ENCODE measurements at places on chromosomes 2 and 18.

DNA sequence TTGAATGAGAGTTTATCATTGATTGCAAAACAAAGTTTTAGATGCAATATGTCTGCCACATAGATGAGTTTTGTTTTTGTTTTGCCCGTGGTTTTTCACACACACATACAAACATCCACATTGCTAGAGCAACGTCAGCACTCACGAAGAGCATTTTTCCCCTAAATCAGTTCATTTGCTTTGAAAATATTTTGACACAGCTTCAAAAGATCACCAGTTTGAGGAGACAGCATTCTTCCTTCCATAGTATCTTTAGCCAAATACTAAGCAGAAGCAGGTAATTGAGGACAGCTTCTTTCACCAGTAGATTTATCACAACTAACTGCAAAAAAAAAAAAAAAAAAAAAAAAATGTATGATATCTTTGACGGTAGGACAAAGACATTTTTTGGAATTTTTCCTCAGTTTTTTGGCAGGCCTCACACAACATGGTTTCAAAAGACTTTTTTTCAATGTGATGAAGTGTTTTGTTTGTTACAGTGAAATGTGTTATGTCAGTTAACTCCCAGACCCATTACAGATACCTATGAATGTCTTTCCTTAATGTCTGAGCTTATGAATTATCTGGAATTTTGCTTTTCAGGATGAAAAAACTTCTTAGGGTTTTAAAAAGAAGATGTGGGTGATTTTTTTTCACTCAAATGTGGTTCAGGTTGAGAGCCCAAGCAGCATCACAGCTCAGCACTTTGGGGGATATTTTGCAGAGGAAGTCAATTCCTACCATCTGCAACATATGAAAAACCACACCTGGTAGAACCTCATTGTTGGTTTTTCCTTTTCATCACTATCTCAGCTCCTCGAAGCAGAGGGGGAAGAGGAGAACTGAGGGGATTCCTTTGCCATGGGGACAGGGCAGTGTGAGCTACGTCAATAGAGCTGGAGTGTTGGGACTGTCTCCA is 31.6 kb downstream of the AOX1 start:
- DNase-seq = no peak

DNA sequence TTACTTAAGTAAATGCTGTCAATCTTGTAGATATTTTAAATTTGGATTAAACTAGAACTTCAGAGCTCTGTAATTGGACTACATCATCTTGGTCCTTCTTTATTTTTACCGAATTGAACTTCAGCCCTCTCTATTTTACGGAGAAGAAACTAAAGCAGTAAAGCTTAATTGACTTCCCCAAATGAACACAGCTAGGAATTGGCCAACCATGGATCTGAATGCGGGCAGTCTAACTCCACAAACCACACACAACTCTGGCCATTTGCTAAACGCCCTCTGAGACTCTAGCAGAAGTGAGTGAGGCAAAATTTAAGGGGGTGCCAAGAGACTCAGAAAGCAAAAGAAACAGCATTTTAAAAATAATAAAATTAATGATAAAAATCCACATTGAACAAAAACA is 86.3 kb upstream of the KCTD1 start:
- no peak for DNase-seq

GRCh38 chr2:9423922-9424272 is 443 bp downstream of the CPSF3 start:
- no peak for DNase-seq

- DNase-seq = no peak
Observed at GRCh38 chr2:866887-867286, 83.8 kb upstream of the SNTG2 start.

- no peak for DNase-seq
Observed at GRCh38 chr2:198710562-198710961, 747.2 kb downstream of the SATB2 start.

GRCh38 chr2:159208438-159208837 is 78.1 kb downstream of the WDSUB1 start:
- DNase-seq = no peak

DNA sequence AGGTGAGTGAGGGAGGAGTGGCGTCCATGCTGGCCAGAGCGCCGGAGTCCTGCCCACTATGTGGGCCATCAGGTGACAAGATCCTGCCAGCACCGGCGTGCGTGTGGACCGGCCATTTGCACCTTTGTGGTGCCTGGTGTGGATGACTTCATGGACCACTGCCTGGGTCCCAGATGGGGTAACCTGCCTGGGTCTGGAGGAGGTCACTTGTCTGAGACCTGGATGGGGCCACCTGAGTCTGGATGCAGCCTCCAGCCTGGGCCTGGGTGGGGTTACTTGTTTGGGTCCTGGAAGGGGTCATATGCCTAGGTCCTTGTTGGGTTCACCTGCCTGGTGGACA is 299.6 kb downstream of the NDUFA10 start:
- no peak for DNase-seq

DNA sequence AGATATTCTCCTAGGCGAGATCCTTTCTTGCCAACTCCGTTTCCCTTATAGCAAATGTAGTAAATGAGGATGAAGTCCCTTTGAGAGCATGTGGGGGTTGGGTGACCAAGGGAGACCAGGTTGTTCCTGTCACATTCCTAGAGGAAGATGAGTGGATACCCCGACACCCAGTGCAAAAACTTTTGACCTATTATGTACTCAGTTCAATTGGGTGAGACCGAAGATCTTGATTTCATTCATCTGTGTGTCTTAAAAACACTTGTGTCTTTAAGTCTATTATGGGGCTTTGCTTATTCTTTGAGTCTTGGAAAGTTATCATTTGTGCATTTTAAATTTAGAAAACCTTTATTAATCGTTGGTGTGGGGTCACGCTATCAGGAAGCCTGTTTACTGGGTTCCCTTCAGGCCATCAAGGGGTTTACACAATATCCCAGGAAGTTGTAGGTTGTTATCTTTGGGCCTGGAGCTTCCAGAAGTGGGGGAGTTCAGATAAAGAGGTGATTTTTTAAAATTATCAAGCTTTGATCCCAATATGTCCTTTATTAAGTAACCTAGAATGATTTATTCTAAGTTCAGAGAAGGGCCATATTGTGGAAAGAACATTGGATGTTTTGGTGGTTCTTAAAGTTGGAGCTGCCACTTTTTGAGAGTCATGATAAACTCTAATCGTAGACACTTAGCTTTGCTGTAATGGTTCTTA is 2.8 kb downstream of the RHOB start:
- no peak for DNase-seq

GRCh38 chr18:58584200-58585127 is 44.4 kb downstream of the ALPK2 start:
- DNase-seq = no peak

- no peak for DNase-seq
Observed at GRCh38 chr2:119407430-119408220, 24.0 kb upstream of the TMEM37 start.

- peak; percentile 38 for DNase-seq
Observed at GRCh38 chr18:3874581-3874980, 424.6 kb downstream of the TGIF1 start.

GRCh38 chr2:65934992-65935629 is 499.8 kb upstream of the MEIS1 start:
- DNase-seq = no peak

GRCh38 chr18:306608-307255 is 38.9 kb upstream of the THOC1 start:
- DNase-seq = no peak

- DNase-seq = no peak
Observed at GRCh38 chr2:86069091-86069685, 36.5 kb downstream of the POLR1A start.

DNA sequence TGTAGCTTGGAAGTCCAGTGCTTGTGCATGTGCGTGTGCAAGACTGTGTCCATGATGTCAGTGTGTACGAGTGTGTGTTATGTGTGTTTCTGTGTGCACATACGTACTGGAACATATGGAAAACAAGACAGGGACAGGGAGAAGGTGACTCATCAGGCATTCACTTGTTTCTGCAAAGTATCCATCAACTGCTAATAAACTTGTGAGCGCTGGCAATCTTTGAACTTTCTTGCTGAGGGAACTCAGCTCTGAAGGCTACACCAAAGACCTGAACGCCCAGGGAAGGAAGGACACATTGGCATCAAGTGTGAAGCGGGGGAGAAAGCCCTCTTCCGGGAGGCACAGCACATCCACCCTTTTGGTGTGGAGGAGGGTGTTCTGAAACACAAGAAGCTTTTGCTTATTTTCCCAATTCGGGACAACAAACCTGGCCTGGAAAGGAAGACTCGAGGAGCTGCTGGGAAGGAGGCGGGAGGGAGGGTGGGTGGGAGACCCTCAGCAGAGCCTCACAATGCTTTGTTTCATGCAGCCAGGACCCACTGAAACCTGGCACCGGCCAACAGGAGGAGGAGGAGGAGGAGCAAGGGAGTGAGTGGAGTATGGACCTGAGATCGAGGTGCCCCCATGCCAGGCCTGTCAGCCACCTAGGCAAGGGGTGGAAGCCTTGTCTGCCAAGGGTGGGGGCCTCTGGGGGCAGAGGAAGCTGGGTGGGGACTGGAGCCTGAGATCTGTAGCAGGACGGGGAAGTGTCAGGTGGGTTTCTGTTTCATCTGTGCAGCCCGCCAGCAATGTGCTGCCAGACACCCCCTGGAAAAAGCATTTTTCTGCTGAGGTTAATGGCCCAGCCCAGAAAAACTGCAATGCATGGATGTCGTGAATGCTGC is 26.8 kb downstream of the SMAD7 start:
- no peak for DNase-seq

DNA sequence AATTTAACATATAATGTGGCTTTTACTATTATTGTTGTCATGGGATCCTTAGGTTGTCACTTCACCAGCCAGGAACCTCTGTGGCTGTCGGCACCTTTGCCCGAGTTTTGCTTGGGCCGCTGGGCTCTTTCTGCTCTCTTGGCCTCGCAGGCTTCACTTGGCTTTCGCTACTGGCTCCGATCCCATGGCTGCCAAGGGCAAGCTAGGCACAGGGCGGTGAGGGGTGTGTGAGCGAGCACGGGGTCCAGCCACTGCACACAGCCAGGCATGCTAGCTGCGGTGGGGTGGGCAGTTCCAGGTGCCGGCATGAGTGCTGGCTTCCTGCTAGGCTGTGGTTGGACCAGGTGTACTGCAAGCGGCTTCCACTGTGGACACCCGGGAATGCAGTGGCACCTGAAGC is 23.4 kb upstream of the RAPGEF4 start:
- DNase-seq = no peak

DNA sequence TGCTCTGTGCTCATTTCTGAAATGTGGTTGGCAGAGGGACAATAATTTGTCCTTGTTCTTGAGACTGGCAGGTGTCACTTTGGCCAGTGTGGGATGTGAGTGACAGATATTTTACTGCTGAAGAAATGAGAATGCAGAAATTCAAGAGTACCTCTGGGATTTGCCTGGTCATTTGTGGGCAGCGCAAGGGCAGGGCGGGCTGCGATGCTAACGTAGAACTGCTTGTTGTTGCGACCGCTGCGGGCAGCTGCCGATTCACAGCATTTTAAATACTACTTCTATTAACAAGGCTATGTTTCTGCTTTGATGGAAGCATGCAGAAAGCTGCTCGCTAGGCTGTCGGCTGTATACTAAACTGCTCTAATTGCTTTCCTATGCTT is 268.6 kb downstream of the FIGN start:
- DNase-seq = no peak

DNA sequence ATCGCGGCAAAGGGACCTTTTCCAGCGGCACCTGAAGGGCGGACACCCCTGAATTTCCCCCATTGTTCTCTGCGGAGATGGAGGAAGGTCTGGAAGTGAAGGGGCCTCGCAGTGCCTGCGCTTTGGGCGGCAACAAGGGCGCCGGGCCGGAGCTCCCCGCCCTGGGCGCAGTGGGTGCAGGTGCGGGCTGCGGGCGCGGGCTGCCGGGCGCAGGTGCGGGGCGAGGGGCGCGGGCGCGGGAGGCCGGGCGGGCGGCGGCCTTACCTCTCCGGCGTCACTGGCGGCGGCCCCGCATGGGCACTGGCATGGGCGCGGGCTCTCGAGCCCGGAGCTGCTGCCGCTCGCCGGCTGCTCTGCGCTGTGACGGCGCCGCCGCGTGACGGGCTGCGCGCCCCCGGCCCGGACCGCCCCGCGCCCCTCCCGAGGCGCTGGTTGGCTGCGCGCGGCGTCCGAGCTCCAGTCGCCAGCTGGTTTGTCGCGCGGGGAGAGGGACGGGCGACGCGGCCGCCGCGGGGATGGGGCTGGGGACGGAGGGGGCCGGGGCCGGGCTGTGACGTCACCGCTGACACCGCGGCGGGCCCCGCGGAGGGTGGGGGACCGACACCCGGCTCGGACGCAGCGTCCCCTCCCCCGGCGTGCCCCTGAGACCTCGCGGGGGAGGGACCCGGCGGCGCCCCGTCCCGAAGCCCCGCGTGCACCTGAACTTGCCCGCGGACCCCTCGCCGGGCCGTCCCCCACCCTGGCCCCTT is at the start of gene KIF1A:
TSS of gene KIF1A (minus strand) at position 362 of the 749 bp plus-strand sequence. CDS start 22,467 bp downstream, outside the sequence.
- DNase-seq = peak; percentile 36

GRCh38 chr18:31710826-31711225 is 26.4 kb upstream of the B4GALT6 start:
- DNase-seq = no peak

DNA sequence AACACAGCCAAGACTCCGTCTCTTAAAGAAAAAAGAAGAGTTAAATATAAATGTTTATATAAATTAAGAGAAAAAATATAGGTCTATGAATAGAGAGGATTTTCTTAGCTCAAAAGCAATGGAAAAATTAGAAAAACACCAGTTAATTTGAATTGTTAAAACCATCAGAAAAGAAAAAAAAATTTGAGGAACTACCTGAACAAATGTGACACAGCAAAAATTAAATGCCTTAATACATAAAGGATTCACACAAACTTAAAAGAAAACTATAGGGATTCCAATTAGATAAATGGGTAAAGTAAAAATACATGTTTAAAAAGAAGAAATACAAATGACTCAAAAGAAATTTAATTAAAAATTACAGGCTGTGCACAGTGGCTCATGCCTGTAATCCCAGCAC is 147.9 kb upstream of the DNMT3A start:
- DNase-seq = no peak

- peak; percentile 78 for DNase-seq
Observed at GRCh38 chr18:34978953-34979608, 62.1 kb upstream of the MAPRE2 start.

DNA sequence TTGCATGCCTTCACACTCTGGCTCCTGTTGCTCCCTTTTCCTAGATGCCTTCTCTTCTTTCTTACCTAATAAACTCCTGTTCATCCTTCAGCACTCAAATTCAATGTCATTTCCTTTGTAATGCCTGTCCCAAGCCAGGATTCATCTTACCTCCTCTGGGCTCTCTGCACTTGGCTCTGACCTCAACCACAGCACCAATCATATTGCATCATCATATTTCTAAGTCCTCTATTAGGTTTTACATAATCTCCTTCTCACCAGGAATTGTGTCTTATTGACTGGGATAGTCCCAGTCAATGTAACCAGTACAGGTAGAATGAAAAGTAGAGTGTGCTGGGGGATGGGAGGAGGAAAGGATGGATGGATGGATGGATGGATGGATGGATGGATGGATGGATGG is 187.1 kb downstream of the NRP2 start:
- DNase-seq = no peak

DNA sequence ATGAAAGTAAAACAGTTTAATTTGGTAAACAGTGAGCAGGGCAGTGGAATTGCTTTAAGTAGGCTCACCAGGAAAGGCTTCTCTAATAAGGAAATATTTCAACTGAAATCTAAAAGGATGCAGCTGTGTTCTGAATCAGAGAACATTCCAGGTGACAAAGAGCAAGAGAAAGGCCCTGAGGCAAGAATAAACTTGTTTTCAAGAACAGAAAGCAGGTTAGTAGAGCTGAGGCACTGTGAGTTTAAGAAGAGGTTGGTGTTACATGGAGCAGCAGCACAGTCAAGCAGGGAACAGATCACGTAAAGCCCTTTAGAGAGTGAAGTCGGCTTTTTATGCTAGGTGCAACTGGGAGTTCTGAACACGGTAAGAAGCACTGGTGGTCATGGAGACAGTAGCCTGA is 57.0 kb upstream of the SCN1A start:
- DNase-seq = no peak

GRCh38 chr2:60356346-60356745 is 197.1 kb downstream of the BCL11A start:
- DNase-seq = no peak
